Activated T-cell treated with anti-CD3 and anti-CD28 coated beads for 4 hours (primary cell): ENCODE measurements at places on chromosomes 5 and 9.

GRCh38 chr5:88665750-88666215 is 217.2 kb downstream of the MEF2C start:
- no peak for DNase-seq

DNA sequence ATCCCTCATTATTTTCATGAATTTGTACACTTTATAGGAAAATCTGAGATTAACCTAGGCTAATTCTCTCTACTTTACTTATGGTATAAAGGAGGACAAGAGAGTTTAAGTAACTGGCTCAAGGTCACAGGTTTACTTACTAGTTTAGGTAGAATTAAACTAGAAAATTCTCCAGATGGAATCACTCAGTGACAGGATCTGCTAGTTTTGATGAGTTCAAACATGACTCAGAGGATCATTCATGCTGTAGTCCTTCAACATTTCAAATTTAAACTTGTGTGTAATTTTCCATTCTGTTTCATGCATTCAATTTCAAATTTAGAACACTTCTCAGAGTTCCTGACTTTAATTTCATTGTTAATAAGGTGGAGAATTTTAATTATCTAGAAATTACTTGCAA is 485.7 kb upstream of the TUSC1 start:
- no peak for DNase-seq

- no peak for DNase-seq
Observed at GRCh38 chr5:149519601-149520000, 31.6 kb downstream of the CSNK1A1 start.

GRCh38 chr9:26313108-26313507 is 579.5 kb downstream of the CAAP1 start:
- no peak for DNase-seq

- no peak for DNase-seq
Observed at GRCh38 chr9:125771037-125771436, 23.9 kb downstream of the PBX3 start.

GRCh38 chr5:177600508-177601018 is 631 bp downstream of the B4GALT7 start:
- no peak for DNase-seq

- DNase-seq, result no peak
Observed at GRCh38 chr5:50867140-50867539, 200.7 kb downstream of the PARP8 start.

- no peak for DNase-seq
Observed at GRCh38 chr9:98532574-98532973, 176.2 kb downstream of the GABBR2 start.

DNA sequence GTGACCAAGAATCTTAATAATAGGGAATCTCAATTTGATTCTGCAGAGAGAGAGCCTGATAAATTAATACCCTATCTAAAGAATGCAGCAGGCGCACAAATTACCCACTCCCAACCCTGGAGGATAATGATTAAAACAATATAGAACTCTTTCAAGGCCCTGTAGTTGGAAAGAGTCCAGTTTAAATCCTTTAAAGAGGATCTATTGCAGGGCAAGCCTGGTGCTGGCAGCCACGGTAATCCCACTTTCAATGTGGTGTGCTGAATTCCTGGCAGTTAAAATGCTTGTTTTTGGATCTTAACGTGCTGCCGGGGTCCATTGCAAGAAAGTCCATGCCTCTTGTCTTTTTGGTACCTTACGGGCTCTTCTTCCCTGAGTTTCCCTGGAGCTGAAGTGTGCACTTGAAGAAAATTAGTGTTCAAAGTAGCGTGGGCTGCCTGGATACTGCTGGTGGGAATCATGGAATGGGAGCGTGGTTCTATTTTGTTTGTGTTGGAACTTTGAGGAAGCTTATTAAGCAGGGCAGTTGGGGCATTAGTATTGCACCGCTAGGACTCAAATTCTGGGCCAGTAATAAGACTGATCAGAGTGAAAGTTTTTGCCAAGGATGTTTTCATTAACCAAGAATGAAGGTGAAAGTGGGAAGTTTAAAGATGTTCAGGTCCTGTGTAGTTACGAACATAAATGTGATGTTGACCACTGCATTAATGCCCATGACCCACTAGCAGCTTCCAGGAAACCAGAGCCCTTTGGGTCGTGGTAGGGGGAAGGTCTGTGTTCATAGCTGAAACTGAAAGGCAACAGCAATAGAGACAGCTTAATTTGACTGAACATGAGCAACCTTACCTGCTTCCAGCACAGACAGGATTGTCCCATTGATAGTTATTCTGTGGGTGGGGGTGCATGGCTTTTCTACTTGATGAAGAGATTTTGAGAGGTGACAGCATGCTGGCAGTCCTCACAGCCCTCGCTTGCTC is 20.8 kb downstream of the MARCHF6 start:
- no peak for DNase-seq

DNA sequence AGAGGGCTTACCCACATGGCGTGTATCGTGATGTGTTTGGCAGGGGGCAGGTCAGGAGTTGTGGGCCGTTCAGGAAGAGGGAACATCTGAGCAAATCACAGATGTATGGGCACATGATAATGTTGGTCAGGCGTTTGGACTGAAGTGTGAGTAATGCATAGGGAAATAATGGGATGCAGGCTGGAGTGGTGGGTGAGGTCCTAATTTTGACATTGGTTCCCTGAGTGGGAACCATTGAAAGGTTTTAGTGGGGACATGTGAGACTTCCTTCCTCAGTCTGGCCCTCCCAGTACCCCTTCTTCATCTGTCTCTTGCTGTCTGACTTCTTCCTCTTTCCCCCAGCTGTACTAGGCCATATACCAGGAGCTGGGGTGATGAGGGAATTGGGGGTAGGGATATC is 7.6 kb downstream of the OTULIN start:
- DNase-seq, result no peak

DNA sequence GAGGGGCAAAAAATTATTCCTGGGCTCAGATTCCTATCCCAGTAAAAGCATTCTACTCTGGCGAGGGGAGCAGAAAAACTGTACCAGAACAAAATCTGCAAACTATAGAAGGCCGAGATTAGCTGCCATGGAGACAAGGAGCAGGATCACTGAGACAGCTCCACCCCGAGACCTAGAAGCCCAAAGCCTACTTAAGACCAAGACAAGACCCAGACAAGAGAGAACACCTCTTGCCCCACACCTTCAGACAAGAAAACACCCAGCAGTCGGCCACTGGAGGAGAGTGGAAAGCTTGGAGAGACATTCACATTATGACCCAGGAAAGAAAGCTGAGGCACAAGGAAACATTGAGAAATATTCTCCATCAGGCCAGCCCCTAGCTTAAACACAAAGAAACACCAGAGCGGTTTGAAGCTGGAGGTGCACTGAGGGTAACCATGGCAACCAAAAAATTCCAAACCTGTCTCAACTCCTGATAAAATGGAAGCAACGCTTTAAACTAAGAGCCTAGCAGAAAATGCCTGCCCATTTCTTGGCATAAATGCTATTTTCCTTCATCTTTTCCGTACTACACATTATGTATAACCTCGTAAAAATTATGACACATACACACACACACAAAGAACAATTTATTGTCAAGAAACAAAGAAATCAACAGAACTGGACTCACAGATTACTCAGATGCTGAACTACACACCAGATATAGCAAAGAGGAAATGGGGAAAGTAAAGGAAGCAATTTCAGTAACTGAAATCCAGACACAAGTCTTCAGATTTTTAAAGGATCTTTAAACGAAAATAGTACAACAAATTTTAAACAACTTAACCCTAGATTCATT is 53.8 kb upstream of the FTMT start:
- no peak for DNase-seq

DNA sequence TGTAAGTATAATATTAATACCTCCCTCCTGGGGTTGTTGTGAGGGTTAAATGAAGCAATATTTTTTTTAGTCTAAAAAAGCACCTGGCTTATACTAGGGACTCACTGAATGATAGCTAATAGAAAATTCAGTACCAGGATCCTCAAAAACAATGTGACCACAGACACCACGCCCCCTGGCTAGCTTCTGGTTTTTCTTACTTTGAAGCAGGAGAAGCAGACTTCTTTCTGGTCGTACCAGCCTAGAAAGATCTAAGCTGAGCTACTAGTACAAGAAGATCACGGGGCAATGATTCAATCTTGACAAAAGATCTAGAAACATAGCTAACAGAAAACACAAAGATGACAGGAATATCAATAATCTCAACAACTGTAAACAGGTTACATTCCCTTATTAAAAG is 218.5 kb upstream of the SLC30A5 start:
- no peak for DNase-seq

DNA sequence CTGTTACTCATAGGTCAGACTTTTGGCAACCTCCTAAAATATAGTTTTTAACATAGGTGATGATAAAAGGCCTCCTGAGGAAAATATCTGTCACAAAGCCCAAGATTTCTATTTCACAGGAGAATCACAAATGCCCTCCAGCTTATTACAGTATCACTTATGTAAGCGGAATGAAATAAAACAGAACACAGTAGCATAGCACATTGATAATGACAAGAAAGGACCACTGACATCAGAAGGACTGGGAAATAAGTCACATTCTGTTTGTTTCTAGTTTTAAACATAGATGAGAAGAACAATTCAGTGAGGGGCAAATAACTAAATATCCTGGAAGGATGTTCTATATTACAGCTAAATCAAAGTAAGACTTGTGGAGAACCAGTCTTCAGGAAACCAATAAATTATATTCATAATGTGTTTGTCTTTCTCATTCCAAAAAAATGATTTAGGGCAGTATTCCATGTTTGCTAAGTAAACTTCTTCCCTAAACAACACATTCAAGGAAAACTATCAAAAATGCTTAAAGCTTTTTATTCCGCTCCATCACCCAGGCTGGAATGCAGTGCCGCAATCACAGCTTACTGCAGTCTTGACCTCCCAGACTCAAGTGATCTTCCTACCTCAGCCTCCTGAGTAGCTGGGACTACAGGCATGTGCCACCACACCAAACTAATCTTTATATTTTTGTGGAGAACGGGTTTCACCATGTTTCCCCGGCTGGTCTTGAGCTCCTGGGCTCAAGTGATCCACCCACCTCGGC is 20.8 kb upstream of the CTNNAL1 start:
- no peak for DNase-seq

DNA sequence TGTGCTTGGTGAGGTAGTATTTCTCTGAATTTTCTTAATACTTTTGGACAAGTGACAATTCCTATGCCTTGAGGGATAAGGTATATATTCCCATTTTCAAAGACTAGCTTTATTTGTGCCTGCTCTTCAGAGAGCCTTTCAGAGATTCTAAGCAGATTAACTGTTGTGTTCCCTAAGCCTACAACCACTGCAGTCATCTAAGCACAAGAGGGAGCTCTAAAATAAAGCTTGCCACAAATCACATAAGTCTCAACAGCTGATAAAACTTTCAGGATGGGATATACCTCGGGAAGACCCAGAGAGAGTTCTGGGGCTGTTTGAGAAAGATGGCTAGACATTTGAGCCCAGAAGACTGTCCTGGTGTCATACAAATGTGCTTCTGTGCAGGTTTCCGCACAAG is 157.3 kb downstream of the CYLC2 start:
- DNase-seq, result no peak

DNA sequence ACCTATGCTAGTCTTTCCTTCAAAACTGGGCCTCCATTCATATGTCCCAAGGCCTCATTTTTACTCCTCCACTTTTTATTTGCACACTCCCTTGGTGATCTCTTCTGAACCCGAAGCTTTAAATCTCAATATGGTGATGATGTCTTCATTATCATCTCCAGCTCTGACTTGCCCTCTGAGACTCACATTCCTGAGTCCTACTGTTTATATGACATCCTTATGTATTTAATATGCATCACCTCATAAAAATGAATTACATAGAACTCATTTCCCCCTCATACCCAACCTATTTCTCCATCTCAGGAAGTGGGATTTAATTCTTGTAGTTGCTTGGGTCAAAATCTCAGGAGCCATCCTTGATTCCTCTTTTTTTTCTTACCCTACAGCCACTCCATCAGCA is 473.0 kb downstream of the EBF1 start:
- no peak for DNase-seq

DNA sequence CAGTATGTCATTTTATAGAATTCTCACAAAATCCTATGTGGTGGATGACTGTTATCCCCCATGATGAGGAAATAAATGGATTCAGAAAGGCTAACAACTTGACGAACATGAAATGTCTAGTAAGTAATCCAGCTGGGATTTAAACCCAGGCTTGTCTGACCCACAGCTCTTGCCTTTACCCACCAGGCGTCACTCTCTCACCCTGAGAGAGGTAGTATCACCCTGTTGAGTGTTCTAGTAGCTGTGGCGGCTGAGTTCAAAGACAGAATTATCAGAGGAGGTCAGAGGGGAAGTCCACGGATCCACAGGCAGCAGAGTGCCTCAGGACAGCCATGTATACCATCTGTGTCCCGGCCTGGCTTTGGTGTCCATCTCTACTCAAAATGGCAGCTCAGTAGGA is 113.8 kb downstream of the ZNF462 start:
- no peak for DNase-seq

DNA sequence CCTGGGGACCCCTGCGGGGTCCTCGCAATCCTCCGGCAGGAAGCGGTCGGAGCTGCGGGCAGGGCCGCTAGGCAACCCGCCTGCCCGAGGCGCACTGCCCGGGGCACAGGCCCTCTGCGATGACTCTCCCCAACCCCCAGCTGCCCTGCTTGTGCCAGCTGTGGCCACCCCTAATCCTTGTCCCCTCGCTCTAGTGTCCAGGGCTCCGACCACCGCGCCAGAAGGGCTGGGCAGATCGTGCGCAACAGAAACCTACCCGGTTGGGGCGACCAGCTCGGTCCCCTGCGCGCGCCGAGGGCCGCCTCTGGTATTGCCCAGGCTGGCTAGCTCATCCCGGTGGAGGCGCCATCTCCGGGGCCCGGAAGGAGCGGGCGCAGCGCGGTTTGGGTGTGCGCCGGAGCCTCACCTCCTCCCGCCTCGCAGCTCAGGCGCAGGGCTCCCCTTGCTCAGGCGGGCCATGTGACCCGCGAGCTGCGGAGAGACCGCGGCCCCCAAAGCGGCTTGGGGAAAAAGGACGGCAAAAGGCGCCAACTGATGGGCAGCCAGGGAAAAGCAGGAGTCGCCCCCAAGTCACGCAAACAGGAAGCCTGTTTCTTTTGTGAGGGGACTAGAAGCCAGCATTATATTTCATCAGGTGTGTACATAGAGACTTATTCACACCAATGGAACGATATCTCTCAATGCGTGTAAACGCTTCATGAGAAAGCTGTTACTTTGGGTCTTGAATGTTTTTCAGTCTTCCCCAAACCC is 46.8 kb upstream of the RNF20 start:
- DNase-seq, result no peak

DNA sequence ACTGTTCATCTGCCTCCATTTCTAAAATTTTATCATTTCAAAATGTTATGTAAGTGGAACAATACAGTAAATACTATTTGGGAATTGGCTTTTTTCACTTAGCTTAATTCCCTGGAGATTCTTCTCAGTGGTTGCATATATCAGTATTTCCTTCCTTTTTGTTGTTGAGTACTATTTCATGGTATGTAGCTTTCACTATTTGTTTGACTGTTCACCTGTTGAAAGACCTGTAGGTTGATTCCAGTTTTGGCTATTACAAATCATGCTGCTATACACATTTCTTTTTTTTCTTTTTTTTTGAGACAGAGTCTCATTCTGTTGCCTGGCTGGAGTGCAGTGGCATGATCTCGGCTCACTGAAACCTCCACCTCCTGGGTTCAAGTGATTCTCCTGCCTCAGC is 33.0 kb upstream of the PWWP2A start:
- DNase-seq, result no peak

GRCh38 chr5:124996023-124996763 is 249.8 kb upstream of the ZNF608 start:
- DNase-seq, result no peak

- peak; percentile 50 for DNase-seq
Observed at GRCh38 chr9:83334320-83334719, 203.9 kb downstream of the FRMD3 start.
